ENCODE measurements at places on chromosomes 12 and 14.

GRCh38 chr12:52191841-52192791 lies at the start of gene KRT80:
Gene KRT80, minus strand, starts transcription at chr12:52192014. Its CDS starts 112 bp downstream, at chr12:52191902.
- DNase-seq = no peak

DNA sequence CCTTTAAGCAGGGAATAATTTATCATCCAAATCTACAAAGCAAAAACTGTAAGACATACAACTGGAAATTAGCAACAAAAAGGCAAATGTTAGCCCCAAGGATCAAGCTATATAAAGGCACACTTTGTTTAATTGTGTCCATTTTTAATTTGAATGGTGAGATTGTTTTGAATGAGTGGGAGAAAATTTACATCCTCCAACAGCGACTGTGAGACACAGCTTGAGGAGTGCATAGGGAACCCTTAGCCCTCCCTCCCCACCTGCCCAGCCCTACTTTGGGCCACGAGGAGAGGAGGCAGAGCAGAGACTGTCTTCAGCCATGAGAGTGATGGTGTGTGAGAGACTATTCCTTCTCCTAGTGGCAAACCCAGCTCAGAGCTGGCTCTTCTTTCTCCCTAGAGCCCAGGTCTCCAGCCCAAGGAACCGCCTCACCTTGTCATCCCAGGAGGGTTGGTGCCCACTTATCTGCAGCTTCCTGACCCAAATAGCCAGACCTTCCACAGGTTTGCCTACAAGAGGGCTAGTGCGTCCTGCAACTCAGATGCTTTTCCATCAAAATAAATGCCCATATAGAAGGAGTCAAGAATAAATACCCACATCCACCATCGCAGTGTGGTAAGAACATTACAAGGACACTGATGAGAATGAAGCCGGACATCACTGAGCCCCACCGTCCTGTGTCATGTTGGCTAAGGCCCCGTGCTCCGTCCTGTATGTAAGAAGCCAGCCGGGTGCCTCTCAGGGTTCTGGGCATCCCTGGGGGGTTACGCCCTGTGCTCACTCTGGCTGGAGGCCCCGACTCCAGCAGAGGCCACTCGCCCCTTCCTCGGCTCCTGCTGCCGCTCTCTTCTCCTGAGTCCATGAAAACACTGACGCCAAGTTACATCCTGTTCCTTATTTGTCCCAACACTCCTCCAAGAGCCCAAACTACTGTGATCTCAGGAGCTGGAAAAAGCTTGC lies 36.4 kb upstream of the C14orf180 start:
- DNase-seq = no peak

DNA sequence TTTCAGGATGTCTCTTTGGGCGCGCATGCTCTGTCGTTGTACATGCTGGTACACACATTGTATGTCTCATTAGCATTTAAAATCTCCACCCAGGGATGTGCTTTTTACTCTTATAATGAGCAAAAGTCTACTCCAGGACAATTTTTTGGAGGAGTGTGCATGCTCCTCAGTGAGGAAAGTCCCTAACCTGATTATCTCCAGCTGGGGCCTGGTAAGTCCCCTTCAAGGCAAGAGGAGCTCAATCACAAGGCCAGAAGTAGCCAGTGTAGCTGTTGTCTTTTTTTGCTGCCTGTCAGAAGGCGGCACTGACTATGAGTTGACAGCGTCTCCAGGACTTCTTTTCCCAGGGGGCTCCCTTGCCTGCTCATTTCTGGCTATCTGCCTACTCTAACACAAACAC lies 218.3 kb upstream of the CNTN1 start:
- DNase-seq = no peak

- no peak for DNase-seq
These were observed 19.9 kb upstream of the GPR68 start for GRCh38 chr14:91264151-91265150.

DNA sequence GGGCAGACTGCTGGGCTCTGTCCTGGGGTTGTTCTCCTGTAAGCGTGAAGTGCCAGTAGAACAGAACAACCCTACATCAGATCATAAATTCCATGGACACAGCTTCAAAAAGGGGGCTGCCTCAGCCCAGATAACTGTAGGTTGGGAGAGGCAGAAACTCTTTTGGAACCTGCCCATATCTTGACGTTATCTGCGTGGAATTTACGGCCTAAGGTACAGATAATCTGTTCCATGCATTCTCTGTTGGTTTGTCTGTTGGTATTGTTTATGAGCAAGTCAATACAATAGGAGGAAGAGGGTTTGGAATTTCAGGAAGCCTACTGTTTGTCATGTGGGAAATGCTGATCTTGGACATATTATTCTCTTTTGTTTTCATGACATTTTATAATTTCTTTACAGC lies 36.7 kb downstream of the SLC25A47 start:
- no peak for DNase-seq

DNA sequence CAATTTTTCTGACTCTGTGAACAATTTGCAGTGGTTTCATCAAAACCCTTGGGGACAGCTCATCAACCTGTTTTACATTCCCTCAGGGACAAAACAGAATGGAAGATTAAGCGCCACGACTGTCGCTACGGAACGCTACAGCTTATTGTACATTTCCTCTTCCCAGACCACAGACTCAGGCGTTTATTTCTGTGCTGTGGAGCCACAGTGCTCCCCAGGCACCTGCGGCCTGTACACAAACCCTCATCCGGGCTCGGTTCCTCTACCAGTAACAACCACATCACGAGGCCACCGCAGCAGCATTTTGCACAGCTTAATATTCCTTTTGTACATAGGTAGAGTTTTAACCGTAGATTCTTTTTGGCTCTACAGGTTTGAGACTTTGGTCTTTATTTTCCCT lies 397.4 kb upstream of the OR4E1 start:
- DNase-seq = no peak

DNA sequence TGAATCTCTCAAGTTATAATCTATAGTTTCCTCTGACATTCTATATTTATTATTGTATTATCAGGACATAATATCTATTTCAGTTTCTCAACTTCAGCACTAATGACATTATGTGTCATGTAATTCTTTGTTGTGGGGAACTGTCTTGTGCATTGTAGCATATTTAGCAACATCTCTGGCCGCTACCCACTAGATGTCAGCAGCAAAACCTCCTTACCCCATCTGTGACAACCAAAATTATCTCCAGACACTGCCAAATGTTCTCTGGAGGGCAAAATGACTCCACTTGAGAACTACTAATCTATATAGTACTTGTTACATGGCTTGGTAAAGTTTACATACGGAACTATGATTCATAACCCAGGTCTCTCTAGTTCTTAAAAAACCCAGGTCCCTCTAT lies 110.2 kb downstream of the RASSF9 start:
- DNase-seq = no peak

GRCh38 chr12:88411689-88412088 lies 168.6 kb downstream of the KITLG start:
- DNase-seq = no peak

- no peak for DNase-seq
These were observed 20.4 kb downstream of the ASPG start for GRCh38 chr14:104105822-104106470.

DNA sequence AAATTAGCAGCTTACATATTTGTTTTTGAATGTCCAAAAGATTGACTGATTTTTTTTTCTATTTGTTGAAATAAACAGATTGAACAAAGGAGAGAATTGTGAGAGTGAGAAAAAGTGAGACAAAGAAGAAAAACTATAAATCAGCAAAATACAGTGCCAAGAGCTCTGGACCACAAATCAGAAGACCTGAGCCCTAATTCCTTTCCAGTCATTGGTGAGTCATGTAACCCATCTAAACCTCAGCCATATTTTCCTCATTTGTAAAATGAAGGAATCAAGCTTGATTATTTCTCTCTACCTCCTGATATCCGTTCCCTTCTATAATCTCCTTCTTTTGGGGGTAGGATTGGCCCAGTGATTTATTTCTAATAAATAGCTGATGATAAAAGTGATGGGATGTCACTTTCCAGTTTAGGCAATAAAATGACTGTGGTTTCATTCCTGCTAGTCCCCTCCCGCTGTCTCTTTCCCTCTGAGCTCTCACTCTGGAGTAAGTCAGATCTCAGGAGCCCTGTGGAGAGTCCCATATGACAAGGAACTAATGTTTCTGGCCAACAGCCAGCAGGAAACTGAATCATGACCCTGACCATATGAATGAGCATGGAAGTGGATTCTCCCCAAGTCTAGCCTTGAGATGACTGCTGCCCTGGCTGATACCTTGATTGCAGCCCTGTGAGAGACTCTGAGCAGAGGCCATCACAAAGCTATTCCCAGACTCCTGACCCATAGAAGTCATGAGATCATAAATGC lies 218.9 kb downstream of the ACSS3 start:
- no peak for DNase-seq

DNA sequence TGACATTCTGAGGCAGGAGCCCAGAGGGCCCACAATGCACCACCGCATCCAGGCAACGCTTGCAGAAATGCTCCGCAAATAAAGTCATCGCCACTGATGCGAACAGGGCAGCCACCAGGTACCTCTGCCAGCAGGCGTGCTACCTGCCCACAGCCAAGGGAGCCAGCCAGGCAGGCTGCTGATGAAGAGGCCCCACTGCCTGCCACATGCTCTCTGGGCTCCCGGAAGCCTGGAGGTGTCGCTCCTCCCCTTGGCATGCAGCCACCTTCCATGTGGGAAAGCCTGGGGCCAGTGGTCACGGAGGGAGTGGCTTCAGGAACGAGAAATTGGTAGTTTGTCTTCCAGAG lies 14.7 kb downstream of the GPR132 start:
- no peak for DNase-seq

- peak; percentile 19 for DNase-seq
These were observed 164.8 kb downstream of the ZFP36L1 start for GRCh38 chr14:68627868-68628604.

DNA sequence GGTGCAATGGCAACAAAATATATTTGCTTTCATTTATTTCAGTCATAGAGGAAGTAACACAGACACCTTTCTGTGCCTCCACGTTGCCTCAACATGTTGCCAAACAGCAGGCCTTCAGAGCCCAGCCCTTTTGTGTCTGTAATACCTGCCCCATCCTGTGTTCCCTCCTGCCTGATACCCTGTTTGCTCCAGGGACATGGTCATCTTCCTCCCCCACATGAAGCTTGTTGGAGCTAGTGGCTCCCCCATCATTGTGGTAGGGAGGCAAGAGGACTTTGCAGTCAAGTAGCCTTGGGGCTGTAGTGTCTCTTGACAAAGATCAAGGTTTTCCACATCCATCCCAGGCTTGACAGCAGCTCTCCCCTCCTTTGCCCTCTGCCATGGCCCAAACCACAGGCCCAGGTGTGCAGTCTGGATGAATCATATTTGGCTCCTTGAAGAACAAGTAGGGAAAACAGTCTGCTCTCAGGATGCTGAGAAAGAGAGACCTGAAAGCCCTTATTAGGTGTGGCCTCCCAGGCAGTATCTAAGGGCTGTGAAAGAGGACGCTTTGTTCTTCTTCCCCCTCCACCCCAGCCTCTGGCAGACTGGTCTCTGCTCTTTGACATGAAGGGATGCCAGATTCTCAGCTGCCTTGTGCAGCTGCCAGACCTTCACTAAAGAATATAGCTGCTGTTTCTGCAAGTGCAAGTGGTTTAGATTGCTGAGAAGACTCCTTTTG lies 329.0 kb downstream of the C12orf75 start:
- DNase-seq = no peak

DNA sequence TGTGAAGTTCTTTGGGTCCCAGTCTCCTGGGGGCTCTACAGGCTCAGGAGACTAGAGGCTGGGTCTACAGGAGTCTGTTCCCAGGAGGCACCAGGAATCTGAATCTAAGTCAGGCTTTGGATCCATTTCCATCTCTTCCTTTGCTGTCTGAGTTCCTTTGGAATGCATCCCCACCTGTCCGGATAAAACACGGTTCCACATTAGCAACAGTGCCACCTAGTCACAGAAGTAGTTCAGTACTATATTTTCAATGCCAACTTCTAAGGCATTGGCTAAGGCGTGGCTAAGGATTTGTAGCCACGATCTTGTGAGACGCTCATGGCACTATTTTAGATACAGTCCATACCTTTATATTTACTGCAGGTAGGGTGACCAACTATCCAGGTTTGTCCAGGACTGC lies 15.1 kb downstream of the ZC2HC1C start:
- no peak for DNase-seq

DNA sequence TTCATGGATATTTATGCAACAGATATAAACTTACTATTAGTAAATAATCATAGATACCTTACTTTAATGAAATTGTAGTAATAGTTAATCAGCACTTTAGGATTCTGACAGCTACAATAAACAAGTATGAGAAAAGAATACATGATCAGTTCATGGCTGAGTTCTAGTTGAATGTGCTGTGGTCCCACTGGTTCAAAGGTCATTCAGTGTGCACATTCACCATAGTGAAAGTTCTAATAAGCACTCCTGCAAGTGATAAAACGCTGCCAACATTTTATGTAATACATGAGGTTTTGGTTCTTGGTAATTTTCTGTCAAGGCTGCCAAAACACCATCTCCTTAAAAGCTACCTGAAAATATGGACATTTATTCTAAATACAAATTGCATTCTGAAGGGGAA lies 92.6 kb downstream of the NUMB start:
- no peak for DNase-seq

GRCh38 chr12:111438481-111438880 lies 32.8 kb downstream of the SH2B3 start:
- DNase-seq = peak; percentile 54

- DNase-seq = no peak
These were observed 1.4 kb upstream of the FOXN3 start for GRCh38 chr14:89418452-89418851.

DNA sequence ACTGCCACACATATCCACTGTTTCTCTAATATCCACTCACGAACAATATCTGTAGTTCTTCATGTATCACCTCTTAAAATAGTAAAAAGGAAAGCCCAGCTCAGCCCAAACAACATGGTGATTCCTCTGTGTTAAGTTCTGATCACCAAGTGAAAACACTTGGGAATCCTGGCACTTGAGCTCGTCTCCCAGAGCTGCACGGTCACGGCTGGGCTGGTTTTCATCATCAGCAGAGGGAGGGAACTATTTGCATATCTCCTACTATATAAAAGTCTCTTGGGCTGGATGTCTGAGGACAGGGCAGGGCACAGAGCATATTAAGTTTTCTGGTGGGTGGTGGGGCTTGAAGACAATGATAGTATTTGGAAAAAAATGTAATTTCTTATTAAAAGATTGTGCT lies 870.6 kb downstream of the TMEM121 start:
- DNase-seq = no peak

GRCh38 chr12:20483776-20484175 lies 115.4 kb downstream of the PDE3A start:
- DNase-seq = no peak

Measured in stimulated activated CD8-positive, alpha-beta memory T cell treated with anti-CD3 and anti-CD28 coated beads, Interleukin-15, amount 100 ng/mL, for 1 hour (primary cell).